ENCODE measurements at places on chromosomes 12 and 14.

DNA sequence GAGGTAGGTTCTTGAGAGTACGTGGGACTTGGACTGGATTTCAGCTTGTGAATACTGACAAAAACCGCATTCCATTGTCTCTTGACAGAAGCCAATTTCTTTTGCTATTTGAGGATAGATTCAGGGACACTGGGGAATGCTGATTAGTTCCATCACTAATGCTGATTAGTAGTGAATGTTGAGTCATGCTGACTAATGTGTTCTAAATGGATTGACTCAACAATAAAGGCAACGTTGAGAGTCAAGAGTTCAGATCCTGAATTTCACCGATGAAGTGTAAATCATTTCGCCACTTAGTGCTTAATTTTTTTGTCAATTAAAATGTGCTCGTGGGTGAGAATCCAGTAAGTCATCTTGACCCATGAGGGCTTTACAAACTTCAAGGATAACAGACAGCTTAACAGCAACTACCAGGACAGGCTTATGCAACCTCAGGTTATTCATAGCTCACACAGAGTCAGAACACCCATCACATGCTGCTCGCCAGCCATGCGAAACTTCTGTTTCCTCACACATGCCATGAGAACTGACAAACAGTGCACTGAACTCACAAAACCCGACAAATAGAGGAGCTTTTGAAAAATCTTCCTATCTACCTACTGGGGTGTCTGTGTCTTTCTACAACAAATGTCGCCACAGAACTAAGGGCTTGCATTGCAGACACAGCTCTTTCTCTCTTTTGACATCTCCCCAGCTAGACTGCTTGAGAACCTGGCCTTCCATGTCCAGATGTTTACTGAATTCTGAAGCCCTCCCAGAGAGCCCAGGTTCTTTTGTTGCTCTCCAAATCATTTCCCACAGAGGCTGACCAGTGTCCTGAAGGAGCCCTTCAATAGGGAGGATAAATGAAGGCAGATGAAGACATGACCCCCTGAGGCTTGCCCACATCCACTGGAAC is 316.4 kb downstream of the ZFP36L1 start:
- no peak for DNase-seq

DNA sequence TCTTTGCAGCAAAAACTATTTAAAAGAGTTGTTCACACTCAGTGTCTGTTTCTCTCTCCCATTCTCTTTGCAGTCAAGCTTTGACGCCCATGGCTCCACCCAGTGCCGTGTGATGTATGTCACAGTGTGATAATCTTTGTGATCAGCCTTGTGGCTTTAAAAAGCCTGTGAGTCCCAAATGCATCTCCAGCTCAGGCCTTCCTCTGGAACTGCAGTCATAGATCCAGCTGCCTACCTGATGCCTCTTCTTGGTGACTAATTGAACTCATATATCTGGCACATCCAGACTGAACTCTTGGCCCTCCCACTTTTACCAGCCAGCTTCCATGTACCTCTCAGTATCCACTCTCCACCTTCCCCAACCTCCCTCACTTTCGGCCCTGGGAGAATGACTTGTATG is 182.8 kb upstream of the ARHGAP5 start:
- no peak for DNase-seq

- DNase-seq, result no peak
Observed at GRCh38 chr14:26870096-26870495, 272.3 kb upstream of the NOVA1 start.

DNA sequence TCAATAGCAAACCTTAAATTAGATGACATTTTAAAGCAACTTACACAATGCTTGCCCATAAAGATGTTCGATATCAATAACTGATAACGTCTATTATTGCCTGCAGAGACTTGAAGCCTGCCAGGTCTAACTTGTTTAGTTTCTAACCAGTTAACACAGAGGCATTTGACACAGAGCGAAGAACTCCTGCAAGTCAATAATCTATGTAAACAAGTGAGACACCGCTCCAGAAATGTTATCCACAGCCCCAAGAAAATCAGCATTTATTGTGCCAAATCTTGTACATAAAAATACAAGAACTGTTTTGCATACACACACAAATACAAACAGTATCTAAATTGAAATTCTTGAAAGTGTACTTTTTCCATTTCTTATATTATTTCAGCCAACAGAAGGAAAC is 236.0 kb upstream of the DIO3 start:
- DNase-seq, result no peak

- DNase-seq, result no peak
Observed at GRCh38 chr12:44968965-44969364, 81.9 kb downstream of the DBX2 start.

- DNase-seq, result no peak
Observed at GRCh38 chr12:82329508-82329907, 28.7 kb downstream of the CCDC59 start.

DNA sequence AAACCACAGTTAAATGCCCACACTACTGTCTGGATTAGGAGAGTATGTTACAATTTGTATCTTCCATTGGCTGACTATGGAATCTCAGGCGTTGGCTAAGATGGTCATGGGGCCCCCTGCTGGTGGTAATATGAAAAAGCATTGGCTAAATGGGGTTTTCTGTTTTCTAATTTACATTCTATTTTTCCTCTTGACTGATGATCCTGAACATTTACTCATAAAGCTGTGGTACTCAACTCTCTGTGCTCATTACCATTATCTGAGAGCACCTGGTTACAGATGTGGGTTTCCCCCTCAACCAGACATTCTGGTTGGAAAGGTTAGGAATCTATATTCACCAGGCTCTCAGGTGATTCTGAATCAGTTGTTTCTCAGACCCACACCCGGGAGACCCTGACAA is 64.8 kb downstream of the WSCD2 start:
- DNase-seq, result peak; percentile 54

DNA sequence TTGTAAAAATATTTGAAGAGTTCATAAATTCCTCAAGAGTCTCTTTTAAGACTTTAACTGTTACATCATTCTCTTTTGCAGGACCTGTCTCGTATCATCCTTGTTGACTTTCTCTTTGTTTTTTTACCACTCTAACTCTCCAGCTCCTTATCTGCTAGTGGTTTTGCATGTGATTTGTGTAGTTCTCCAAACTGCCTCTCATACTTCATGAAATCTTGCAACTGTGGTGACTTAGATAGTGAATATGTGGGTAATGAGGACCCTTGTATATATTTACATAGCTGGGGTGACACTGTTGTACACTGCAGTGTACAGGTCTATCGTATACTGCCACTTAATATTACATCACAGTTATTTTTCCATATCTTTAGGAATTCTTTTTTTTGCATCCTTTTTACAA is 40.2 kb upstream of the EMP1 start:
- no peak for DNase-seq

DNA sequence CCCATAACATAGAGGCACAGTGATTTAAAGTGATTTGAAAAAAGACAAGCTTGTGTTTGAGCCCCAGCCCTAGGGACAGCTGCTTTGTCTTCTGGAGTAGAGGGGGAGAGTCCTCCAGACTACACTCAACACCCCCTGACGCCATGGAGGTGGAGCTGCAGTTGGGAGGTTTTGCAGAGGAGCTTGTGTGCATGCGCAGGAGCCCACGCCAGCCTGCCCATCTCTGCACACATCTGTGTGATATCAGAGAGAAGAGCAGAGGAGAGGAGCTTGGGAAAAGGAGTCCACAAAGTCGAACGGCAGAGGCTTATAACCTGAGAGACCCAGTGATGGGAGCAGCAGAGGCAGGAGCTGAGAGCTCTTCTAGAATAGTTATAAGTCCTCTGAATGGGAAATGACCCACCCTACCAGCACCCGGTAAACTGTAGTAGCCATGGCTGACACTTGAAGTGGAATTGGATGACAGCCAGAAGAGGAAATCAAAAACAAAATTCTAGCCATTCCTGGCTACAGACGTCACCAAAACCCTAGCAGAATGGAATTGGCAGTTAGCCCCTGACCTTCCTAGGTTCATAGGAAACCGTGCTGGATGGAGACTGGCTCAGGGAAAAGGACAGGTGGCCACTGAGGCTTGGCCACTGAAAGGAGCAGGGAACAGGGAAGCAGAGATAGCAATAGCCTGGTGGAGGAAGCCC is 185.1 kb upstream of the VASH1 start:
- no peak for DNase-seq

- DNase-seq, result no peak
Observed at GRCh38 chr14:45361727-45362126, 108.7 kb upstream of the MIS18BP1 start.

GRCh38 chr12:88334271-88334670 is 192.2 kb downstream of the TMTC3 start:
- DNase-seq, result no peak

GRCh38 chr12:3332188-3332587 is 158.8 kb upstream of the PRMT8 start:
- DNase-seq, result no peak
